ENCODE measurements at places on chromosomes 1 and 21.

DNA sequence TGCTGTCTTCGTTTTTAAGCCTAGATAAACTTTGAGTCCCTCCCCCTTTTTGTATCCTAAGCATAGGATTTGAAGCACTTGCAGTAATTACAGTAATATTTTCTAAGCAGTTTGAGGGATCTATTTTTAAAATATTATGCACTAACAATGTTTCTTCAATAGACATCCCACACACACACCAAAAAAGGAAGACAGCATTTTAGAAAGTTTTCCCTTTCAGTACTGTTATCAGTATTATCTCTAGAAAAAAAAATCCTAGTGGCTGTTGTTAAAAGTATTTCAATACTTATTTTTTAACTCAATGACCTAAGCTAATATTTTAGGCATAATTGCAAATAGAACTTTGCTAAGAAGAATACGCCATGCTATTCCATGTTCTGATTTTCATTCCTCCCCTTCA lies 15.1 kb downstream of the MCOLN3 start:
- DNase-seq = no peak

GRCh38 chr1:44672254-44672955 lies 1.9 kb downstream of the TMEM53 start:
- no peak for DNase-seq

GRCh38 chr1:23249787-23250454 lies 32.6 kb upstream of the HTR1D start:
- DNase-seq = no peak

- DNase-seq = no peak
Measured at GRCh38 chr1:248821101-248821500, 4.6 kb downstream of the SH3BP5L start.

All from cortex of kidney (tissue), 1 donor.